NCI-H2107 (cell line): ENCODE measurements at places on chromosomes 4 and X.
A peak's percentile ranks its signal among the peaks of the same experiment; 100 is the strongest.

GRCh38 chr4:37970702-37971101, 10.5 kb downstream of the PTTG2 start:
- DNase-seq = no peak

GRCh38 chr4:10949039-10949733, 264.6 kb upstream of the CLNK start:
- DNase-seq = no peak

GRCh38 chr4:15585331-15585730, 69.8 kb downstream of the FBXL5 start:
- DNase-seq = no peak

DNA sequence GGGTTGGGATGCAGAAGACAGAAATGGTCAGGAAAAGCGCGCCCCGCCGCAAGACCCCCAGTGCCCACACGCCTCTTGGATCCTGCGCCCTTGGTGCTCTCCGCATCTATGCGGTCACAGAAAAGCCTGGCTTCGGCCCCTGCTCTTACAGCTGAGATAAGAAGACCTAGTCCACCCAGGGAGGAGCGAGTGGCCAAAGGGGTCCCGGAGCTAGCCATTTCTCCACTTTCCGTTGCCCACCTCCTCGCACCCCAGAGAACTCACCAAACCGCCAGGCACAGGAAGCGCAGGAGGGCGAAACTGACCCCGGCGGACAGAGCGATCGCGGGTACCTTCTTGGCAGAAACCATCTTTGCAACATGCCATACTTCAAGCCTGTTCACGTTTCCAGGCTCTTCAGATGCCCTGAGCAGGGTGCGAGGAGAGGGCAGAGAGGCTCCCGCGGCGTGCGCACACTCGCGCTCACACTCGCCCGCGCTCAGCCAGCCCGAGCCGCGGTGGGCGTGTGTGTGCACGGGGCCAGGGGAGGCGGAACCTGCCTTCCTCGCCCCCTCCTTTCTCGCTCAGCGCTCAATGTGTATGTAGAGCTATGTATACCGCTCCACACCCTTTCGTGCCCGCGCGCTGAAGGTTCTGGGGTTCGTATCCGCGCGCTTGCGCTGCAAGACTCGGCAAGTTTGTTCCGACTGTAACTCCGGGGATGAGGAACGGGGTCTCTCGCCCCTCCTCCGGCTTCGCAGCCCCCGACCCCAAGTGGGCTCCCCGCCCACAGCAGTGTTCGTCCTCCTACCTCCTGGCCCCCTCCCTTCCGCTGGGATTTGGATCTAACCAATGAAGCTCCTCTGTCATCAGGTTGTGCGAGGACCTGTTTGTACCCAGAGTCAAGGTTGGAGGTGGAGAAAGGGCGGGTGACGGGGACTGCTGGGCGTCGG, at the start of gene GABRA4:
TSS of gene GABRA4 (minus strand) at position 507 of the 932 bp plus-strand sequence. CDS start at position 350, 157 bp downstream.
- DNase-seq = no peak

GRCh38 chr4:21522296-21522695, 426.3 kb downstream of the KCNIP4 start:
- no peak for DNase-seq

DNA sequence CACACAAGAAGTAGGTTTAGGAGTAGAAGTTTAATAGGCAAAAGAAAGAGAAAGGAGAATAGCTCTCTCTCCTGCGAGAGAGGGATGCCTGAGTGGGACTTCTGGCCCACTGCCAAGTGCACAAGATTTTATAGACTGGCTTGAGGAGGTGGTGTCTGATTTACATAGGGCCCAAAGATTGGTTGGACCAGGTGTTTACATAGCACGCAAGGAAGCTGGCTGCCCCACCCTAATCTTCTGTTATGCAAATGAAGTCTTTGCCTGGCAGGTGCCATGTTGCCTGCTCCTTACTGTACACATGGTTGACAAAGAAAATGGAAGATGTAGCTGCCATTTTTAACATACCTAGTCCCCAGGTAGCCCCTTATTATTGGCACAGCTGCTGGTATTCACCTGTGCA, 170.8 kb upstream of the GATB start:
- DNase-seq = no peak

GRCh38 chrX:2487366-2487765, 13.4 kb downstream of the DHRSX start:
- DNase-seq = no peak

- DNase-seq = no peak
Observed at GRCh38 chr4:119679251-119679650, 50.6 kb upstream of the PDE5A start.

GRCh38 chr4:186260504-186261448, 5.2 kb upstream of the F11 start:
- no peak for DNase-seq

GRCh38 chr4:109755656-109756055, 25.8 kb upstream of the PLA2G12A start:
- no peak for DNase-seq

- DNase-seq = no peak
Observed at GRCh38 chrX:57070185-57070984, 51.0 kb downstream of the SPIN2B start.

DNA sequence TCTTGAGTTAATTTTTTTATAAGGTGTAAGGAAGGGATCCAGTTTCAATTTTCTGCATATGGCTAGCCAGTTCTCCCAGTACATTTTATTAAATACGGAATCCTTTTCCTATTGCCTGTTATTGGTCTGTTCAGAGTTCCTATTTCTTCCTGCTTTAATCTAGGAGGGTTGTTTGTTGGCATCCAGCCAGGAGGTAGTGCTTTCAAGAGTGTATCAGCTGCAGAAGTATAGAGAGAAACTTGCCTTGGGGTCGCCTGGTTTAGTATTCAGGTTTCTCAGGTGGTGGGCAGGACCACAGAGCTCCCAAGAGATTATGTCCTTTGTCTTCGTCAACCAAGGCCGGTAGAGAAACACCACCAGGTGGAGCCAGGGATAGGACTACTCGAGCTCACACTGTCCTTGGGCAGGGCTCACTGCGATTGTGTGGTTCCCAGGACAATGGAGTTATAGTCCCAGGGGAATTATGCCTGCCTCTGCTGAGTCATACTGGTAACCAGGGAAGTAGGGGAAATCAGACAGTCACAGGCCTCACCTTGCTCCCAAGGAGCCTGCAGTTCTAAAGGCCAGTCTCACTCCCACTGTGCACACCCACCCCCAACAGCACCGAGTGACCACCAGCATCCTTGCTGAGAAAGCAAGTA, 168.1 kb downstream of the VSIG4 start:
- DNase-seq = peak; percentile 17

- DNase-seq = no peak
Observed at GRCh38 chr4:153706519-153706918, 22.4 kb downstream of the TLR2 start.

DNA sequence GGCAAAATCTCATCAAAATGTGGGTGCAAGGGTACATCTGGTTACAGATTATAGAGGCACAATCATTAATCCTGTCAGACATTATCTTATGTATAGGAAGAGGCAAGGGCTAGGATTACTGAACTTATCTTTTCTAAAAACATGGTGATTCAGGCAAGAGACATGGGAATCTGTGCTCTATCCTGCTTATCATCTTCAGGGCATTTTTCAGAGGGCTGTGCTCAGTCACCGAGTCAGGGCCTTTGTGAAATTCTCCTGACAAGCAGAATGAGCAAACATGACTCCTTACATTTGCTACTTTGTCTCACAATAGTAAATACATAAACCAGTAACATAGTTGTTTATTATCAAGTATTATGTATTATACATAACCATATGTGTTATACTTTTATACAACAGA, 84.2 kb upstream of the KCTD8 start:
- no peak for DNase-seq

- no peak for DNase-seq
Observed at GRCh38 chr4:91840359-91840758, 463.4 kb upstream of the GRID2 start.

- DNase-seq = no peak
Observed at GRCh38 chr4:17168571-17168970, 270.1 kb upstream of the LDB2 start.

GRCh38 chrX:96692890-96693289, 8.2 kb downstream of the DIAPH2 start:
- DNase-seq = no peak

- DNase-seq = no peak
Observed at GRCh38 chr4:115453416-115453815, 340.0 kb upstream of the NDST4 start.

DNA sequence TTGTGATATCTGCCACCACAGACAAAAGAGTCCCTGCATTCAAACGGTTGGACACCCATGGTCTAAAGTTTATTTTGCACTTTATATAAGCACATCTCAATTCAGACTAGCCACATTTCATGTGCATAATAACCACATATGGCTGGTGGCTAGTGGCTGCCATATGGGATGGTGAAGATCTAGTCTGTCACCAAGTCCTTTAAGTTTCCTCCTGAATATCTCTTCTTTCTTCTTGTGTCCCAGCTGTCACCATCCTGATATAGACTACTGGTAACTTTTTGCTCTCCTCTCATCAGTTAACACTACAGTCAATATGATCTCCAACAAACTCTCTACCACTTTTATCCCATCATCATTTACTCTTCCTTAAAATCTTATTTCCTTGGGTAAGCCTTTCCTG, 9.3 kb downstream of the HSPA4L start:
- DNase-seq = no peak

GRCh38 chr4:1183985-1184773, 11.8 kb upstream of the SPON2 start:
- no peak for DNase-seq

DNA sequence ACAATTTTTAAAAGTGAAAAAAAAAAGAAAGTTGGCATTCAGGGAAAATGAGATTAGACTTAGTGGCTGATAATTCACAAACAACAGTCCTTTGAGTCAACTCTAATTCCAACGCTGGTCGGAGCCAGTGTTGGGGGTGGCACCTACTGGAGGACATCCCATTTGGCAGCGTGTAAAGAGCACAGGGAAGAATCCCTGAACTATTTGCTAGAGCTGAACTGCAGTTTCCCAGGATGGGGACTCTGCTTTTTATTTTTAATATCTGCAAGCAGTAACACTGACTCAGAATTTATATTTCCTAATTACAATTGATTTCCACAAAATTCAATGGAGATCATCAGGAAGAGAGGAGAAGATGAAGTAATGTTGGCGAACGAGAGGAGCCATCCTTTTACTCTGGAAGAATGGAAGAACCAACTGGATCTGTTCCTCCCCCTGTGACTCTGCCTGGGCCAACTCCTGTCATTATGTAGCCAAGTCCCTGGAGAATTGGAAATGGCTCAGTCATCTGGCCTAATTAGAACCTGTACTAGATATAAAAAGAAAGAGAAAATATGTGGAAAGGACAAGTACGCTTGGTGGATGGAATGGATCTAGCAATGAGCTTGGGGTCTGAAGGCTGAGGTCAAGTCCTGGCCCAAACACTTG, 76.7 kb downstream of the IRF2 start:
- DNase-seq = no peak

- no peak for DNase-seq
Observed at GRCh38 chr4:25104591-25104990, 55.7 kb downstream of the SEPSECS start.

GRCh38 chr4:142091085-142091513, 454.7 kb downstream of the IL15 start:
- no peak for DNase-seq

- no peak for DNase-seq
Observed at GRCh38 chr4:56302760-56303159, 84.5 kb downstream of the AASDH start.

- DNase-seq = no peak
Observed at GRCh38 chr4:155679343-155679742, 12.7 kb downstream of the GUCY1A1 start.
